Activated T-cell treated with anti-CD3 and anti-CD28 coated beads, Interleukin-2, amount 50 U/mL, for 4 hours (primary cell): ENCODE measurements at places on chromosomes 1 and 21. TPM values are rescaled to one million over a fixed set of nuclear protein-coding genes. Genes with fewer than 3 reads are reported as not detected.

GRCh38 chr1:62175568-62176179, 19.0 kb upstream of the L1TD1 start:
- DNase-seq, result peak; percentile 5

GRCh38 chr1:203291201-203292096, 13.9 kb upstream of the BTG2 start:
- no peak for DNase-seq

DNA sequence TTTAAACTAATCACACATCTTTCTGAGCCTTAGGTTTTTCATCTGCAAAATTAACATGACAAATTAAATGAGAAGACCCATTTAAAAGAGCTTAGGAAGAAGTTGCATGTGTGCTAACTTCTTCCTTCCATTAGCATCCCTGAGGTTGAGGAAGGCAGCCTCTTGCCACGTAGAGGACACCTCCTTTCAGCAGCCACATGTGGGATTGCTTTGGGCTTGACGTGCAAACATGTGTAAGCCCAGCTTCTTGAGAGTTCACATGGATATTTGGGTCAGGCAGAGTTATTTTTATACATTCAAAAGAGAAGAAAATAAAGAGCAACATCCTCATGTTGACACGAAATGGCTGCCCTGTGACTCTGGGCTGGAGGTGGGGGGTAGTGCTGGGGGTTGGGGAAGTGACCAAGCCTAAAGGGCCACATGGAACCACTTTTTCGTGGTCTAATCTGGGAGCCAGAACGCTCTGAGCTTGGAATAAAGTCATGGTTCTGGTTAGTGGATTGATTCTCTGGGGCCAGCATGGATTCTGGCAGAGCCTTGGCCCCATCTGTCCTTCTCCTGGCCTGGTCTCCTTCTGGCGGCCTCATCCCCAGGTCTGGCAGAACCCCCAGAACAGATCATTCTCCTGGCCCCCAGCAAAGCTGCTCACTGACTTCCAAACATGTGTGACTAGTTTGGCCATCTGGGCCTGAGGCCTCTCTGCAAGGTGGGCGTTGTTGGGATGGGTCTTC, 137.1 kb upstream of the USP24 start:
- DNase-seq, result no peak

DNA sequence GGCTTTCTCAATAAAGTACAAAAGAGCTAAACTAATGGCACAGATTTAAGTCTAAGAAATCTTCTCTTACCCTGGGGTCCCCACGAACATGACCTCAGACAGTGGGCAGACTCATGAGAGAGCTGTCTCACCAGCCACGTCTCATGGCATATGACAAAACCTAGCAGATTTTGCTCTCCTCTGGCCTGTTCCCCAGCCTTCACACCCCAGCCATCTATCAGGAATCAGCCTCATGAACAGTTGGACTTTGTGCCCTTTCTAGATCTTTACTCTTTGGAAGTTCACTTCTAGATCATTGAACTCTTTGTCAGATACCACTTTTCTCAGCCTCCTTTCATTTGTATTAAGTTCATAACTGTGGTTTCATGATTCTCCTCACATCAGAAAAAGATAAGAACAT, 14.2 kb upstream of the HSD3B1 start:
- no peak for DNase-seq

DNA sequence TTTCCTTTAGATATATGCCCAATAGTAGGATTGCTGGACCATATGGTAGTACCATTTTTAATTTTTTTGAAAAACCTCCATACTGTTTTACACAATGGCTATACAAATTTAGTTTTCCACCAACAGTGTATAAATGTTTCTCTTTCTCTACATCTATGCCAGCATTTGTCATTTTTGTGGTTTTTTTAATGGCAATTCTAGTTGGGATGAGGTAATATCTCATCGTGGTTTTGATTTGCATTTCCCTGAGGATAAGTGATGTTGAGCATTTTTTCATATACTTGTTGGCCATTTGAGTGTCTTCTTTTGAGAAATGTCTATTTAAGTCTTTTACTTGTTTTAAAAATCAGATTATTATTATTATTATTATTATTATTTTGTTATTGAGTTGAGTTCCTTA, 35.5 kb downstream of the PLA2G4A start:
- DNase-seq, result no peak

DNA sequence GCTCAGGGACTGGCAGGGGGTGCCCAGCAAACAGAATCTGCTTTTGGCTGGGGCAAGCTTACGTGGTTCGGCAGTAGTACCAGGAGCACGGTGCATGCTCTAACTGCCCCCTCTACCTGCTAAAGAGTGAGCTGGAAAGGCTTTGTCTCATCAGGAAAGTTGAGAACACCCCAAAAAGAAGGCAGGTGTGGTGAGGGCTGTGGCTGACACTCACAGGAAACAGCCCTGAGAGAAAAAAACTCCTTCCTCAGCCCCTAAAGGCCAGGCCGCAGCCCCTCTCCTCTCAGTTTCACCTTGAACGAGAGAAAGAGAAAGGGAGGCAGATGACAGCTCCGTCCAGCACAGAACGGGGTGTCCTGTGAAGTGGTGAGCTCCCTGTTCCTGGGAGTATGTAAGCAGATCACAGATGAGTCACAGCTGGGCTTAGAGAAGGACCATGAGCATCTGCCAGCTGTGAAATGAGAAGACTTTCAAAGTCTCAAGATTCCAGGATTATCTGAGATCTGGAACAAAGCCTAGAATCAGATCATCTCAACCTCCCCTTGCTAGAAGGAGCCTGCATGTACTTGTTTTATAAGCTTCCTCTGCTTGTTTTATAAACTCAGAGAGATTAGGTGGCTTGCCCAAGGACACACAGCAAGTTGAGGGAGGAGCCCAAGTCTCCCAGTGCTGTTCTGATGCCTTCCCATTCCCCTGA, 13.4 kb downstream of the LAPTM5 start:
- DNase-seq, result no peak

DNA sequence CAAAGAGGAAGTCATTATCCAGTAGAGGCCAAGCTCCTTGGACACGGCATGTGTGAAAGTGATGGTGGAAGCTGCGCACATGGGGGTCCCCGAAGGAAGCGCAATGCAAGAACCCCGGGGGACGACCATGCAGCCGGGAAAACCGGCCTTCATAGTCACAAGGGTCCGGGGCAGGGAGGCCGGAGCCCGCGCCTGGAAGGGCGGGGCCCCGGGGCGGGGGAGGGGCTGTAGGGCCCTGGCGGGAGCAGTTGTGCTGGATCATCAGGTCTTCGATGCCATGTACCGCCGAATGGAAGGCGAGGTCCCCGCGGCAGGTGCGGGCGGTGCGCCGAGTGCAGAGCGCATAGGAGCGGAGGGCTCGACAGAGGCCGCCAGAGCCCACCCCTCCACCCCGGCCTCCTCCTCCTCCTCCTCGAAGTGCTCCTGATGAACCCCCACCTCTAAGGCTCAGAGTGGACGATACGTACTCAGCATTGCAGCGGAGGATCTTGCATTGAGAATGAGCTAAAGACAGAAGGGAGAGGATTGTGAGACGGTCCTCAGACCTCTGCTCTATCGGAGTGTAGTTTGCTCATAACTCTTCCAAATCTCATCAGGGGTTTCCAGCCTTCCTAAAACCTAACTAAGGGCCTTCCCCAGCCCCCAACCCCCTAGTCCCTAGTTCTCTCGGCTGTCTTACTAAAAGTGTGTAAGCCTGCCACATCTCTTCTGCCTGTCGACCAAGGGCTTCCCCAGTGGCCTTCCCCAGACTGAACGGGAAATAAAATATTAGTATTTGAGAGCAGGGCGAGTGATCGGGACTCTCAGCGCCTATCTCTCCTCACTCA, 2.1 kb downstream of the HJV start:
- no peak for DNase-seq

Gene PLA2G2D
- not detected for total RNA-seq

Gene ALPL
- 0.34 TPM for total RNA-seq

Gene GJA5
- not detected for total RNA-seq

Gene TMEM269
- 0.24 TPM for total RNA-seq

Gene PLA2G2F
- total RNA-seq, result not detected
